ENCODE measurements at places on chromosomes 1 and 21. TPM values are rescaled to one million over a fixed set of nuclear protein-coding genes. Genes with fewer than 3 reads are reported as not detected.

DNA sequence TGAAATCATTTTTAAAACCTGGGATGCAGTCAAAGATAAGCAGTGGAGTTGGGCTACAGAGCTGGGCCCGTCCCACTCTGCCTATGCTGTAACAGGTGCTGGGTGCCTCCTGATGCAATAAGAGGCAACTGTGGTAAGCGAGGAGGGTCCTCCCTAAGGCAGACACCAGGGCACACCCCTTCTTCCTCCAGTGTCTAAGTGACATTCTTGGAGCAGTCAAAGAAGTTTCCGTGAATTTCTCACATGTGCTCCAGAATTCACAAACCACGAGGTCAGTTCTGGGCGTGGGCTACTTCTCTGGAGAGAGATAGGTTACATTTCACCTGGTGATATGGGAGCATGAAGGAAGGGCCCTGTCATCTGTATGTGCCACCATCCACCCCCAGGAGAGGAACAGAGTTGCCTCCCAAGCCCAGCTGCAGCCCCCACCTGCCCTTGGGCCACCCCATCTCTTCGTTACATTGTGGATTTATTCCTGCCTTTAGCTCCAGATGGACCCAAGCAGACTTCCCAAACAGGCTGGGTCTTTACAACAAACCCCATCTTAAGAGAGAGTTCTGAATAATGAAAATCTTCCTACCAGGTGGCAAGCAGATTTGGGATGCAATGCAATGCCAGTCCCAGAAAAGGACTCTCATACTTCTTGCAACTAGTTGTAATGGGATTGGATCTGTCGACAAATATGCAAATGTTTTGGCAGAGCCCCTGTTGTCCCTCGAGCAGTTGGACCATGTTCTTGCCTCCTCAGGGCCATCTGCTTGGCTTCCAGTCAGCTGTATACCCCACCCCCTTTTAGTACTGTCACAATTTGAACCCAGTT lies 82.5 kb upstream of the CNTN2 start:
- DNase-seq = no peak

DNA sequence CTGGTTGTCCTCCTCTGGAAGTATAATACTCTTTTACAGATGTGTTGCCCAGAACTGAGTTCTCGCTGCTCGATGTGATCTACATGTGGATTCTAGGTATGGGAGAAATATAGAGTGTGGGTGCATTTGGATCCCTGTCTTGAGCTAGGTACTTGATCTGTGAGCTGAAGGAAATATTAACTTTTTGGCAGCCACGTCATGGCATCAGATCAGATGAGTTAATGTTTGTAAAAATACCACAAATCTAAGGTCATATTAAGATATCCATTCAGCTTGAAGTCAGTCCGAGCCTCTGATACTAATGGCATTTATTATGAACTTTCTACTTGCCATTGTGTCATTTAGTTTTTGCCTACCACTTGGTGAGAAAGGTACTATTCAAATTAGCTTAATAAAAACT lies 24.6 kb downstream of the MAPKAPK2 start:
- no peak for DNase-seq

DNA sequence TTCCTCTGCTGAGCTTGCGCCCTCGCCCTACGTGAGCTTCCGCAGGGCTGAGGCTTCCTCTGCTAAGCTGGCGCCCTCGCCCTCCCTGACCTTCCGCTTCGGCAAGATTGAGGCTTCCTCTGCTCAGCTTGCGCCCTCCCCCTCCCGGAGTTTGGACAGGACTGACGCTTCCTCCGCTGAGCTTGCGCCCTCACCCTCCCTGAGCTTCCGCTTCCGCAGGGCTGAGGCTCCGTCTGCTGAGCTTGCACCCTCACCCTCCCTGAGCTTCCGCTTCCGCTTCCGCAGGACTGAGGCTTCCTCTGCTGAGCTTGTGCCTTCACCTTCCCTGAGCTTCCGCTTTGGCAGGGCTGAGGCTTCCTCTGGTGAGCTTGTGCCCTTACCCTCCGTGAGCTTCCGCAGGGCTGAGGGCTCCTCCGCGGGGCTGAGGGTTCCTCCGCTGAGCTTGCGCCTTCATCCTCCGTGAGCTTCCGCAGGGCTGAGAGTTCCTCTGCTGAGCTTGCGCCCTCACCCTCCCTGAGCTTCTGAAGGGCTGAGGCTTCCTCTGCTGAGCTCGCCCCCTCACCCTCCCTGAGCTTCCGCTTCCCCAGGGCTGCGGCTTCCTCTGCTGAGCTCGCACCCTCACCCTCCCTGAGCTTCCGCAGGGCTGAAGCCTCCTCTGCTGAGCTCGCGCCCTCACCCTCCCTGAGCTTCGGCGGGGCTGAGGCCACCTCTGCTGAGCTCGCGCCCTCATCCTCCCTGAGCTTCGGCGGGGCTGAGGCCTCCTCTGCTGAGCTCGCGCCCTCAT lies 753.6 kb upstream of the TPTE start:
- peak; percentile 34 for DNase-seq

- no peak for DNase-seq
These were observed 71.5 kb downstream of the MAP10 start for GRCh38 chr1:232876506-232877364.

- no peak for DNase-seq
These were observed 16.2 kb downstream of the OR2L13 start for GRCh38 chr1:248111157-248111556.

GRCh38 chr1:30911059-30911954 lies 2.7 kb upstream of the SDC3 start:
- DNase-seq = peak; percentile 88

GRCh38 chr1:193060115-193060403 lies 647 bp downstream of the RO60 start:
- DNase-seq = no peak

DNA sequence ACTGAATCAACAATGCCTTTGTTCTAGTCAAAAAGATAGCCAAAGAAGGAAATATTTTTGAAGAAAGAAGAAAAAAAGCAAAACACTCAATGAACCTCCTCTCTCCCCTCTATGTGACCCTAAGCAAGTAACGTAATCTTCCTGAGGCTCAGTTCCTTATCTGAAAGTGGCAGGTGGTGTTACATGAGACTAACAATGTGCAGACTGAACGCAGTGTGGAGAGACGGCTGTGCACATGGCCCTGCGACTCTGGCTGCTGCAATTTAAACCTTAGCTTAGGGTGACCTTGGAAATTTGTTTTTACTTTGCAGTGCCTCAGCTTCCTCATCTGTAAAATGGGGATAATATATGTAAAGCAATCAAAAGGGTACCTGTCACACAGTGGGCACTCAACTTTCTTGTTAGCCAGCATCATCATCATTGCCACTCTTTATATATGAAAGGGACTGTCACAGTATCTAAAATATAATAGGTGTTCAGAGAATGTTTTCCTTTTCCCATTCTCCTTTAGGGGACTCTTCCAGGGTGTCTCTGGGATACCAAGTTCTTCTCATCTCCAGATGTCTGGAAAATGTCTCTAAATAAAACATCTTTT lies 100.1 kb upstream of the JUN start:
- DNase-seq = no peak

DNA sequence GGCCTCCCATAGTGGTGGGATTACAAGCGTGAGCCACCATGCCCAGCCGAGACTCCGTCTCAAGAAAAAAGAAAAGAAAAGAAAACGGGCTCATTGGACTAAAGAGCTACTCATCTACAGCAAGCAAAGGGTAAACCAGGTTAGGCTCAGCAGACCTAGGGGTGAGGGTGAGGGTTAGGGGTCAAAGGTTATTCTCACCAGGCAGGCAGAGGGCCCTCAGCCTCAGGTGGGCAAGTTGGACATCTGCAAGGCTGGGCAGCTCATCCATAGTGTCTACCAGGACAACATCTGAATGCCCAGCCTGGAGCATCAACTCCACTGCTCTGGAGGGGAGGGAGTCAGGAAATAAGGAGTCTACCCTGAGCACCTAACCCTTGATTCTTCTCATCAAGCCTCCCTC lies 3.5 kb downstream of the MTMR11 start:
- DNase-seq = no peak

- peak; percentile 93 for DNase-seq
These were observed 133.2 kb upstream of the ZBTB40 start for GRCh38 chr1:22318279-22318981.

GRCh38 chr1:209899948-209900347 lies 38.1 kb upstream of the SYT14 start:
- DNase-seq = peak; percentile 39

DNA sequence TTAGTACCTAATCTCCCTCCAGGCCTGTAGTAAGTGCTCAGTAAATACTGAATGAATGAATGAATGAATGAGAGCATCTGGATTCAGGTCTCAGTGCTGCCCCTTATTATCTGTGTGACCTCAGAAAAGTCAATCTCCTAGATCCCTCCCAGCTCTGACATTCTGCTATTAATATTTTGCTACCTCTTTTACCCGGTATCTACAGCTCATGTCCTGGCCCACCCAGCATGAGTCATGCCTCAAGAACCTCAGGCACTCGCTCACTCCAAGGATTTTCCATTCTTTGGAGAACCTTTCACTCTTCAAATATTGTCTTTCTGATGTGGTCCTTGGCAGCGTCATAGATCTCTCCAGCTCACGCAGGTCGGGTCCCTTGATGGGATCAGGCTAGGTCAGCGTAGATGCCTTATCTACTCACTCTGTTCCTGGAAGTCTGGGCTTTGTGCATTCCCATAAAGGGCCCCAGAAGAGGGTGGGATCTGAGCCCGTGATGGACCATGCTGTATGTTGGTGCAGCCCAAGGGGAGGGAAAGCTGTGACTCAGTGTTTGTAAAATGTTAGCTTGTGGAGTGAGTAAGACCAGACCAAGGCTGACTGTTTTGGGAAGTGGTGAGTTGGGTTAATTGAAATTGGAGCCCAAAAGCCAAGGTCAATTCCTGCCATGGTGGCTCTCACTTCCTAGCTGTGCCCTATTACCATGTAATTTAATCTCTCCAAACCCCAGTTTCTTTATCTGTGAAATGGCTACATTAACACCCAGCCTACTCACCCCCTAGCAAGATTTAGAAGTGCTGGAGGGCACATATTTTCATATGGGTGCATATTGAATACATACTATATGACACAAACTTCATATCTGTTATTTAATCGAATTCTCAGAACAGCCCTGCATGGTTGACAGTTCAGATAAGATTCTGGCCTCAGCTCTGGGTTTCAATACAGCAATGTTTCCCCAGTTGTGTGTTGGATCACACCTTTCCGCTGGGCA lies 214.1 kb upstream of the USP24 start:
- DNase-seq = peak; percentile 5

DNA sequence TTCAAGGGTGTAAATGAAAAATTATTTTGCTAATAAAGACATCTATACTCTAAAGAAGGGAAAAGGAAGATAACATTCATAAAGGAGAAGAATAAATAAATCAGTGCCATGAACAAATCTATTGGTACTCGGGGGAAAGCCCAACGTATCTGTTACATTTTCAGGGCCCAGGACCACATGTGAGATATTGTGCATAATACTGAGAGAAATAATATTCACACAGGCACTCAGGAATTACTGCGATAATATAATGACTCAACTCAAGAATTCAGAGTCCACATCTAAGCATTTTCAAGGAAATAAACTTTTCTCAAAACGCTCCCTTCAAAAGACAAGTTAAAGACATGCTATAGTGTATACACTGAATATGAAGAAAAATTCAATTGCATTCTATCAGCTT lies 108.8 kb downstream of the SMYD2 start:
- DNase-seq = no peak

GRCh38 chr21:28261298-28261697 lies 731.4 kb downstream of the LTN1 start:
- no peak for DNase-seq

GRCh38 chr1:6099297-6099696 lies 53.6 kb downstream of the KCNAB2 start:
- no peak for DNase-seq

- DNase-seq = no peak
These were observed 9.4 kb downstream of the ADAMTS1 start for GRCh38 chr21:26835714-26836265.

GRCh38 chr1:168638884-168639283 lies 62.5 kb downstream of the XCL1 start:
- no peak for DNase-seq

GRCh38 chr1:13699510-13699909 lies 478 bp upstream of the PRDM2 start:
- no peak for DNase-seq

DNA sequence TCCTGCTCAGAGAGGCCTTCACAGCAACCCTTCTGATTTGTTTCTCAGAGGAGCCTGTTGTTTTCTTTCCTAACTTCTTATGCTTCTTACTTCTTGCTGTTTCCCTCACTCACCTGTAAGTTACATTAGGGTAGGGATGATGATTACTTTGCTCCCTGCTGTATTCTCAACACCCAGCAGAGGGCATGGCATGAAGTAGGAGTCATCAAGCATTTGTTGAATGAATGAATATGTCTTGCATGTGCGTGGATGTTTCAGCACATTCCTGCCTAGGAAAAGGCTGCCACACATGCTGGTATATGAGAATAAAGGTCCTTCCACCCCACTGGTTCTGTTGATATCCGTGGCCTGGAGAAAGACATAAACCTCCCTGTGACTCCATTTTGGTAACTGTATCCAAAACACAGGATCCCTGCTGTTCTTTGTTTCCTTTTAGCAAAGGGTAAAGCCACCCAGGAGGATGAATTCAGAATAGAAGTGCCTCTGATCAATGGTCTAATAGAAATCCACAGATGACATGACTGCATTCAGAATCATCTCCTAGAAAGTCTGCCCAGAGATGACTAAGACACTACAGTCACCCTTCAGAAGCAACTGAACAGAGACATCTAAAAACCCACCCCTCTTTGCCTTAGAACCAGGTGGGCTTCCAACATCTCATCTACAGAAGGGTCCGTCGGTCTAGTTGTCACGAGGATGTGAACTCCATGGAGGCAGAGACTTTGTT lies 168.8 kb downstream of the ZSCAN20 start:
- DNase-seq = no peak

DNA sequence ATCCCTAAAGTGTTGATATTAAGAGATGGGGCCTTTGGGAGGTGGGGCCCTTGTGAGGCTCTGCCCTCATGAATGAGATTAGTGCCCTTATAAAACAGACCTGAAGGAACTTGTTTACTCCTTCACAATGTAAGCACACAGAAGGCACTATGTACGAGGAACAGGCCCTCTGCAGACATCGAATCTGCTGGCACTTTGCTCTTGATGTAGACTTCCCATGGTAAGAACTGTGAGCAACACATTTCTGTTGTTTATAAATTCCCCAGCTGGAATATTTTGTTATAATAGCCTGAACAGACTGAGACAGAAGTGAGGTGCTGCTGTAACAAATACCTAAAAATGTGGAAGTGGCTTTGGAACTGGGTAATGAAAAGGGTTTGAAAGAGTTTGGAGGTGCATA lies 193.2 kb downstream of the TGFB2 start:
- DNase-seq = no peak

DNA sequence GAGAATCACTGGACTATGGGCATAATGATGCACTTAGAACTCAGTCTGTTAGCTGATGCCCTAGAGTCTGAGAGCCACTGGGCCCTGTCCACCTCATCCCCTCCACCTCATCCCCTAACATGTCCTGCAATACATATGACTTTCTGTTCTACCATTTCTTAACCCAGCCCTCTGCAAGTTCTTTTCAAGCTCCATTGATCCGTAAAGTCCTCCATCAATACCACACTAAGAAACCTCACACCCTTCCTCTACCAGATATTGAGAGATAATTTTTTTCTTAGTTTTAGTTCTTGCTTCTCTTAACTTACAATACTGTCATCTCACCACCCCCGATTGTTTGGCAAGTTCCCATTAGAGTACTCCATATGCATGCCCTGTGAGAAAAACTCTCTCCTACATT lies 22.1 kb downstream of the FCRL4 start:
- DNase-seq = no peak

The ETV3L gene
- not detected for polyA plus RNA-seq

The SLC35D1 gene
- polyA plus RNA-seq = 4.8 TPM

The DNAJC6 gene
- polyA plus RNA-seq = 2.5 TPM

The OR2T34 gene
- polyA plus RNA-seq = not detected

The C8A gene
- polyA plus RNA-seq = not detected

The OR2T1 gene
- polyA plus RNA-seq = not detected

The SH2D1B gene
- not detected for polyA plus RNA-seq

The HAO2 gene
- not detected for polyA plus RNA-seq

The GFI1 gene
- 0.19 TPM for polyA plus RNA-seq
